ENCODE measurements at places on chromosomes 3 and 15.

DNA sequence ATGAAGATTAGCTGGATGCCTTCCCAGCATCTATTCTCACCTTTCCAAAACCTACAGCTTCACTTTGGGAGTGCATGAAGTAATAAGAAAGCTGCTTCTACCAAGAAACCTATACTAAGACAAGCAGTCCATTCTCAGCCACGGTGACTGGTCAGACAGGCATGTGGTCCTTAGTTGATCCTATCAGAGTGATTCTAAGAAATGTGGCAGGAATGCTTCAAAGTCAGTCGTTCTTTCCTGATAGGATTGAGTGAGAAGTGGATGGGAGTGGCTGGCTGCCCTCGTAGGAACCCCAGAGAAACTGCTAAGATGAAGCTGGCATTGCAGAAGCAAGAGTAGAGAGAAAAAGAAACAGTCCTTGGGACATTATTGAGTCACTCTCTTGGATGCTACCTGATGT is 16.6 kb downstream of the FOXB1 start:
- DNase-seq: no peak

DNA sequence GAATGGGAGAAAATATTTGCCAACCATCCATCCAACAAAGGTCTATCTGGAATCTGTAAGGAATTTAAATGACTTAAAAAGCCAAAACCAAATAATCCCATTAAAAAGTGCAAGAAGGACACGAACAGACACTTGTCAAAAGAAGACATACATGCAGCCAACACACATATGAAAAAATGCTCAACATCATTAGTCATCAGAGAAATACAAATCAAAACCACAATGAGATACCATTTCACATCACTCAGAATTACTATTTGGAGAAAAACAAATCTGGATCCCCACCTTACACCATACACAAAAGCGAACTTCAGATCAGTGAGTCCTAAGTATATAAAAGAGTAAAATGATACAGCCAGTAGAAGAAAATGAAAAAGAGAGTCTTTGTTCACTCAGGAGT is 58.6 kb upstream of the MNS1 start:
- no peak for DNase-seq

DNA sequence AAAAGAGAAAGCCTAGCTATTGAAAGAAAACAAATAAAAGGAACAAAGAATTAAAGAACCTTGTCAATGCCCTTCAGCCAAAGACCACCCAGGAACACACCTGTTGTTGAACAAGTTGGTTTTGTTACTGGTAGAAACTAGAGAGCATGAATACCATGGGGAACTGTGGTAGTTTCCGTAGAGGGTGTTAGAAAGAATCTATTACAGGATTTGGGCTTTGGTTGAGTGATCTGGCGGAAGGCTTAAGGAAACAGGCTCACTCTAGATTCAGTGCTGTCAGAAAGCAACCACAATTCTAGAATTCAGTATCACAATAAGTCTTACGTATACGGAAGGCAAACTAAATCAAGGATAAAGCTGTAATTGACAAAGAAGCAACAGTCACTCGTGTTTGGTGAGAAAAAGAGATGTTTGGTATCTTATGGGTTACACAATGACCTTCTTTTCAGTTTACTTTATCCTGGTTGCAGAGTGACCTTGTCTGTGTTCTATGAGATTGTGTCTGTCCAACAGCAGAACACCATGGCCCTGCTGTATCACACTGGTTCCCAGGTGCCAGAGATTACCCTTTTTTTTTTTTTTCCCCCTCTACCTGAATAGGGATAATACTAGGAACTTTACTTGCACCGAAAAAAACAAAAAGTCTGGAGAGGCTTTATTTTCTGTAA is 265.9 kb downstream of the SHQ1 start:
- no peak for DNase-seq

DNA sequence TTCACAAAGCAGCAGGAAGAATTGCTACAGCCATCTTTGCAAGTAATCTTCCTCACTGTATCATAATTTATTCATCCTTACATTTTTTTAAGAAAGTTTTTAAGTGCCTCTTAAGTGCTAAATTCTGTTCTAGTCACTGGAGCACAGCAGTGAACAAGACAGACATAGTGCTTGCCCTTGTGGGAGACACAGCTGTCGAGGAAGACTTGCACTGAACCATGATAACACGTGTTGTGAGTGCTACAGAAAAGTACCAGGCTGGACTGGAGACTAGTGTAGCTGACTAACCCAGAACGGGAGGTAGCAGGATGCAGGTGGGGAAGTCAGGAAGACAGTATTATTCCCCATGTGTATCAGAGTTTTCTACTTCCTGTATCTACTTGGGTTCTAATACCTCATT is 300.6 kb downstream of the TBL1XR1 start:
- DNase-seq: no peak

DNA sequence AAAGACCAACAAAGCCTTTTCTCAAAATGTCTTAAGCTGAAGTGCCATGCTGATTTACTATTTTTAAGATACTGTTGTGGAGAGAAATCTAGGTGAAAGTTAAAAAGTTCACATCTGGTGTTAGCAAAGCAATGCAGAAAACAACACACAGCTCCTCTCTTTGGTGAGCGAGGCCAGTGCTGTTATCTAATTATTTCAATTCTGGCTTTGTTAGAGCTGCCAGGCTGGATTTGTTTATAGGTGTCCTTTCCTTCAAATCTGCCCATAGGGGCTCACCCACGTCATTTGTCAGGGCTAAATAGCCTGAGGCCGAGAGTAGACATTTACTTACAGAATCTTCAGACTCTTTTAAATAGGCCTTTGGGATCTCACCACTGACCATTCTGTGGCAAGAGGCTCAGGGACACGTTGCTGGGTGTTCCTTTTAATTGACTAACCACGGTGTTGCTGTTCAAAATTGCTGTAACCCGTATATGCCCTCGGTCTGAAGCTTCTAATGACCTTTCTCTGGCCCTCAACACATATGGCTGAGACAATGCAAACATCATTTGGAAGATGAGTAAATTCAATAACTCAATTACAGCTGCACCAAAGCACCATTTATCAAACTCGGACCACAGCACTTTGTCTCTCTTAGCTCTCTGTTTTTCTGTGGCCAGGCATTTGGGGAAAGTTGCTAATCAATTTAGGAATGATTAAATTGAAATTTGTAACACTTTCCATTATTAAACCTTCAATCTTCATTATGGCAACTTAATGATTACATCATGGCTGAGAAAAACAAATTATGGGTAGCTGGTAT is 152.6 kb downstream of the PDZRN3 start:
- no peak for DNase-seq

DNA sequence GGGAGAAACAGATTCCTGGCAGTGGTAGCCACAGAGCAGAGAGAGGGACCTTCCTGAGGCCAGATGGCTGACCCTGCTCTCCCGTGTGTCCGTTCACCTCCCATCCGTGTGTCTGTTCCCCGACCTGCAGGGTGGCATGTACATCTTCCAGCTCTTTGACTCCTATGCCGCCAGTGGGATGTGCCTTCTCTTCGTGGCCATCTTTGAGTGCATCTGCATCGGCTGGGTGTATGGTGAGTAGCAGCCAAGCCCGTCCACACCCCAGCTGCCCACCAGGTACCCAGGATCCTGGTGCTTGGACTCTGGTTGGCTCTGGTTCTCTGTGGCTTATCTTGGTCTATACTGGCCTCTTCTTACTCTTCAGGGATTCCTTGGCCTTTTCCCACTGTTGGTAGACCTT is 59.5 kb upstream of the SLC6A1 start:
- no peak for DNase-seq

DNA sequence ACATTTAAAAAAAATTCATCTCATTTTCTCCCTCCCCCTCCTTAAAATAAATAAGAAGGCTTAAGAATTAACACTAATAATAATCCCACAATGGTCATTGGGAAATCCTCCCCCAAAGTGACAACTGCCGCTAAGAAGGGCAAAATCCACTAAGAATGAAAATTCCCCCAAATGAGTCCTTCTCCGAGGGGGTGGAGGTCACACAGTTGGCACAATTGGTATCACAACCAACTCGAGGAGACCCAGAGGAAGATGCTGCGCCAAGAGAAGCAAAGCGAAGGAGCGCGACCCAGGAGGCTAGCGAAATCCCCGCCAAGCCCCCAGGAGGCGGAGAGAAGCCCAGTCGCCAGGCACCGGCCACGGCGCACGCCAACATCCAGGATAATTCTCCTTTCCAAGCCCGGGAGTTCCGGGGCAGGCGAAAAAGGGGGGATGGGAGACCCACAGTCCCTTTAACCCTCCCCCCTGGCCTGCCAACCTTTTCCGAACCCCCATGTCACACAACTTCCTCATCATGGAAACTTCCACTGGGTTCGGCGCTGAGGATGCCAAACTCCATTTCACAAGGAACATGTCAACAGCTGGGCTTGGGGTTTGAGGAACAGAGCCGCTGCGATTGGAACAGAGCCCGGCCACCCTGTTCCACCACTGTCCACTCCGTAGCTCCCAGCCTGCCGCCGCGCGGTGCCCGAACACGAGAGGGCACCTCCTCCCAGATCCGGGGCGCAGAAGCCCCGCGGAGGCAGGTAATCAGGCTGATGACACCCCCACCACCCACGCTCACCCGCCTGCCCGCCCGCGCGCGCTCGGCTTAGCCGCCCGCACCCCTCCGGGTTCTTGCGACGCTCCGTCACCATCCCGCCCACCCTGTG is 668 bp downstream of the THRB start:
- no peak for DNase-seq

- no peak for DNase-seq
These were observed 41.8 kb upstream of the SLC6A11 start for GRCh38 chr3:10774129-10774670.

Measured in DMS79 (cell line).